Stimulated activated CD4-positive, alpha-beta T cell treated with anti-CD3 and anti-CD28 coated beads, Interleukin-15, amount 100 ng/mL, for 1 hour (primary cell): ENCODE measurements at places on chromosomes 13 and 19.

DNA sequence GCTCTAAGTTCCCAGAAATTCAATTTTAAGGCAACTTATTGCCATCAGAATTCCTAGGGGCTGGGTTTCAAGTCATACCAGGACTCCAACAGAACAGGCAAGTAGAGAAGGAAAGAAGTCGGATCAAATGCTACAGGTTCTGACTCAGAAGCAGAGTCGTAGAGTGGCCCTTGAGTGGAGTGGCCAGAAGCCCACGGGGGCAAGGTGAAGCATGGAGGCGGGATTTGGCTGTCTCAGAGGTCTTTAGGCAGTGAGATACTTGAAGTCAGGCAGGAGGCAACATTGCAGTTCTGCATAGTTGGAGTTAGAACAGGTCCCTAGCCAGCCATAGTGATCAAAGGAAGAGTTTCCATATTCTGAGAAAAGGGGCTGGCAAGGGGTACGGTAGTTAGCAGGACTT, 111.6 kb downstream of the NHLRC3 start:
- DNase-seq: no peak

- no peak for DNase-seq
These were observed 201.9 kb downstream of the KCTD12 start for GRCh38 chr13:76684336-76684735.

GRCh38 chr13:22497991-22498780, 682.6 kb upstream of the SGCG start:
- DNase-seq: no peak

- DNase-seq: no peak
These were observed 622.6 kb upstream of the PCDH20 start for GRCh38 chr13:62038214-62038613.

GRCh38 chr19:49249933-49250332, 75.1 kb downstream of the SLC6A16 start:
- no peak for DNase-seq

- DNase-seq: no peak
These were observed 150.2 kb downstream of the UQCRFS1 start for GRCh38 chr19:29062475-29063435.

GRCh38 chr19:51779181-51779580, 15.8 kb upstream of the FPR3 start:
- no peak for DNase-seq

GRCh38 chr19:38717051-38717450, 27.2 kb downstream of the CAPN12 start:
- no peak for DNase-seq

DNA sequence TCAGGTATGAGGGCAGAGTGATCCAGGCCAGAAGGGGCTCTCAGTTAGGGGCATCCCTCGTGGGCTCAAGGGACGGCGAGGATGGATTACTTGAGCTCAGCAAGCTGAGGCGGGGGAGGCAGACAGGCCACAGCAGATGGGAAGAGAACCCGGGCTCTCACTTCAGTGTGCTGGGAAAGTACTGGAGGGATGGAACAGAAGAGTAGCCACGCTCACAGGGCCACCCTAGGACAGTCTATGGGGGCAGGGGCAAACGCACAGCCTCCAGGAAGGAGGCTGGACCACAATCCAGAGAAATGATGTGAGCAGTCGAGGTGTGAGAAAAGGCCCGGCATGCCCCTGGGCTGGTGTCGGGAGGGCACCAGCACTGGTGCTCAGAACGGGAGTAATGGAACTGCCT, 9.2 kb downstream of the GJA3 start:
- no peak for DNase-seq

DNA sequence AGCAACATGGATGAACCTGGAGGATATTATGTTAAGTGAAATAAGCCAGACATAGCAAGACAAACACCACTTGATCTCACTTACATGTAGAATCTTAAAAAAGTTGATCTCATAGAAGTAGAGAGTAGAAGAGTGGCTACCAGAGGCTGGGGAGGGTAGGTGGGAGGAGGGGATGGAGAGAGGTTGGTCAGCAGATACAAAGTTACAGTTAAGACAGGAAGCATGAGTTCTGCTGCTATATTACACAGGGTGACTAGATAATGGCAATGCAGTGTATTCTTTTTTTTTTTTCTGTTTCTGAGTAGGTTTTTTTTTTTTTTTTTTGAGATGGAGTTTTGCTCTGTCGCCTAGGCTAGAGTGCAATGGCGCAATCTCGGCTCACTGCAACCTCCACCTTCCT, 15.2 kb upstream of the THSD1 start:
- no peak for DNase-seq
